Upper lobe of right lung (tissue), 1 donor: ENCODE measurements at places on chromosomes 6 and 20.

DNA sequence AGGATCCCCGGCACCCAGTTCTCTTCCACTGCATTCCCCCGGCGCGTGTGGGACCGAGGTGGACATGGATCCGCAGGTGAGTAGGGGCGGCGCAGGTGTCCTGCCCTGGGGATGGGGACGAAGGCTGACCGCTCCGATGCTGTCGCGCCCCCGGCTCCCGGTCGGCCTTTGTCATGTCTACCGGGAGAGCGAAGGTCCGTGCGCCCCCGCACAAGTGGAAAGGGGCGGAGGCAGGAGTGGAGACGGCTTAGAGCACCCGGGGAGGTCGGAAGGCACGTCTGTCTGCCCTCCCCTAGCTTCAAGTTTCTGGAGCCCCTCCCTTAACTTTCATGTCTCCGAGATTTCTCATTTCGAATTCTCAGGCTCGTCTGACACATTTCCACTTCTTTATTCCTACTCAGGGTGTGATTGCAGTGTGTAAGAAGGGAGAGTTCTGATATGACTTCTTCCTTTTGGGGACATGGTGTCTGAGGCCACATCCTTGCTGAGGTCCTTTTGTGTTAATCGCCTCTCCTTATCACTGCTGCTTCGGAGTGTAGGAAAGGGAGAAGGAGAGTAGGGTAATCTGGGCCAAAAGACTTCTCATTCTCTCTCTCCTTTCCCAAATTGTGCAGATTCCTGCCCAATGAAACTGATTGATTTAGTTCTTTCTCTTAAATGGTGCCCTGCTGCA lies 435 bp downstream of the KIFC1 start:
- DNase-seq = no peak

GRCh38 chr6:159429433-159429832 lies 260.2 kb downstream of the FNDC1 start:
- no peak for DNase-seq

DNA sequence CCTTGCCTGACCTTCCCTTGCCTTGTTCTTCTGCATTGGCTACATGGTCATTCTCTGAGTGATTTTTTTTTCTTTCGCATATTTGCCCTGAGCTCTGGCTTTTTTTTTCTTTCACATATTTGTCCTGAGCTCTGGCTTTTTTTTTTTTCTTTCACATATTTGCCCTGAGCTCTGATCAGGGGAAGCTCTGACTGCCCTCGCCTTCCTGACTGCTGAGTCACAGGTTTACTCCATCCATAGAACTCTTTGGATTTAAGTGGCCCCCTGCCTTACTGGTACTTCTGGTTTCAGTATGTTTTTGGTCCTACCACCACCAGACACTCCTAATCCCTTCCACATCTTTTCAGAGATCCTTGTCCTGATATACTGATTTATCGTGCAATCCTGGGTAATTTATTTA lies 201.1 kb downstream of the OGFRL1 start:
- no peak for DNase-seq

GRCh38 chr6:140041571-140042332 lies 667.3 kb upstream of the CITED2 start:
- no peak for DNase-seq

DNA sequence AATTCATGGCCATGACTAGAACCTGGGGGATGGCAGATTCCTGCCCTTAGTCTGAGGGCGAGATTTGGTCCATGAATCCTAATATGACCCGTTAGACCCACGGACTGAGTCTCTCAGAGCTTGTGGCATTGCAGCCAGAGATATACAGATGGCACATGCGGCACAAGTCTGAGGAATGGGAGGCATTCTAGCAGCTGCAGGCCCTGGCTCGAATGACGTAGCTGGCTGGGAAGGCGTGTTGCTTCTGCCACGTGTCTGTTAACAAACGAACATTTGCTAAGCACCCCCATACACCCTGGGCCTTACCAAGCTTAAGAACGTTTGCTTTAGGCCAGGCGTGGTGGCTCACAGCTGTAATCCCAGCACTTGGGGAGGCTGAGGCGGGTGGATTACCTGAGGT lies 68.0 kb downstream of the CD164 start:
- no peak for DNase-seq

DNA sequence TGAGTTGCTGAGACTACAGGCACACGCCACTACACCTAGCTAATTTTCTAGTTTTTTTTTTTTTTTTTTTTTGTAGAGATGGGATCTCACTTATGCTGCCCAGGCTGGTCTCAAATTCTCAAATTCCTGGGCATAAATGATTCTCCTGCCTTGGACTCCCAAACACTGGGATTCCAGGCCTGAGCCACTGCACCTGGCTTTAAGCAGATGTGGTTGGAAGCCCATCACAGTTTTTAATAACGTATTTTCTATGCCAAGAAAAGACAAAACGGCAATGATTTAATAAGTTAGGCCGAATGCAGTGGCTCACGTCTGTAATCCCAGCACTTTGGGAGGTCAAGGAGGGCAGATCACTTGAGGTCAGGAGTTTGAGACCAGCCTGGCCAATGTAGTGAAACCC lies 456.6 kb downstream of the PRKN start:
- DNase-seq = no peak

DNA sequence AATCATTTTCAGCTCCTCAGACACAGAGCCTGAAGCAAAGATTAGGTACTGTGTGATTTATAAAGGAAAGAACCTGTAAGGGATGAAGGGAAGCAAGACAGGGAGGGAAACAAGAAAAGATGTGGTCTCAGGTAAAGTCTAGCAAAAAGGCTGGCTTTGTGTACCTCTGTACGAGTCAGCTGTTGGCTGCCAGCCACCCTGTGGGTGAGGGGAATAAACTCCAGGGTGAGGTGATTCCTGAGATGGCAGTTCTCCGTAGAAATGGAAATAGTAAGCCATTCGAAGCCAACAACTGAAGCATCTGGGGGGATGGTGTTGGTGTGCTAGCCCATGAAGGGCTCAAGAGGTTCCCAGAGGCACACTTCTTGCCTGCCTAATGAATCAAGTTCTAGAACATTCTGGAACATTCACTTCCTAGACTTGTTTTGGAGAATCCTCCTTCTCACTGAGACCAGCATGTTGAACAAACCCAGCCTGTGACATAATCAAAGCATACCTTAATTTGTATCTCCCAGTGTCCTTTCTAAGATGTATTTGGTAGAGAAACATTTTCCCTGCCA lies 10.6 kb upstream of the TTPAL start:
- DNase-seq = no peak

DNA sequence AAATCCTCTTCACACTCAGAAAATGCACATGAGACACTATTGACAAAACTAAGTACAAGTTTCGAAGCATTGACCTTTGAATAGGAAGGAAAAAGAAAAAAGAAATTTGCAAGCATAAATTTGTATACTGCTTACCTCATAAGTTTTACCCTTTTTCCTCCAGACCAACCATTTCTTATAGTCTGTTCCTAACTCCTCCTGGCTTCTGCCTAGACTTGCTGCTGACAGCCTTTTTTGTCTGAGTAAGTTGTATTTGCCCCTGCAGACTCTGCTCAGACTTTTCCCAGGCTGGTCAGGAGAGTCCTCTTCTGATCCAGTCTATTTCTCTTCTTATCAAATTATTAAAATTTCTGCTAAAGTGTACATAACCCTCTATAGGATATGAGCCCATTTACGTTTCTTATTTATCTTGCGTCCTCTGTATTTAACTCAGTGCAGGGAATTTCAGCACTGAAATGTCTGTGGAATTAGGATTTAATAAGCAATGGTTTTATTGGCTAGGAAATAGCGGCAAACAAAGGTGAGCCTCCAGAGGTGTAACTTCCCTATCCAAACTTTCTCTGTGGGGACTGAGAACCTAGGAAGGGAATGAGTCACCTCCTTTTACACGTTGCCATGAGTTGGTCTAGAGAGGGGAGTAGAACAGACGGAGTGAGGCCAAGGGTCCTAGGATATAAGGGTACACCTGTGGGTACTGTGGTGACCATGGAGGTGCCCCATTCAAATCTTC lies 207.1 kb upstream of the MARCKS start:
- DNase-seq = no peak

- no peak for DNase-seq
Measured at GRCh38 chr6:143288923-143289322, 161.6 kb downstream of the ADAT2 start.

- no peak for DNase-seq
Measured at GRCh38 chr6:93418033-93418407, 1.3 kb downstream of the EPHA7 start.

GRCh38 chr20:11676630-11677287 lies 240.9 kb upstream of the BTBD3 start:
- no peak for DNase-seq

GRCh38 chr20:29878281-29878741 lies 1379.2 kb upstream of the DEFB115 start:
- peak; percentile 73 for DNase-seq

GRCh38 chr20:38196076-38196475 lies 31.0 kb upstream of the TGM2 start:
- no peak for DNase-seq

GRCh38 chr6:165586706-165587105 lies 76.3 kb downstream of the PDE10A start:
- no peak for DNase-seq

GRCh38 chr6:112004201-112005012 lies 49.5 kb upstream of the CCN6 start:
- DNase-seq = no peak

GRCh38 chr6:6674872-6675271 lies 86.4 kb downstream of the LY86 start:
- no peak for DNase-seq

- no peak for DNase-seq
Measured at GRCh38 chr6:113122060-113122459, 735.1 kb upstream of the MARCKS start.

DNA sequence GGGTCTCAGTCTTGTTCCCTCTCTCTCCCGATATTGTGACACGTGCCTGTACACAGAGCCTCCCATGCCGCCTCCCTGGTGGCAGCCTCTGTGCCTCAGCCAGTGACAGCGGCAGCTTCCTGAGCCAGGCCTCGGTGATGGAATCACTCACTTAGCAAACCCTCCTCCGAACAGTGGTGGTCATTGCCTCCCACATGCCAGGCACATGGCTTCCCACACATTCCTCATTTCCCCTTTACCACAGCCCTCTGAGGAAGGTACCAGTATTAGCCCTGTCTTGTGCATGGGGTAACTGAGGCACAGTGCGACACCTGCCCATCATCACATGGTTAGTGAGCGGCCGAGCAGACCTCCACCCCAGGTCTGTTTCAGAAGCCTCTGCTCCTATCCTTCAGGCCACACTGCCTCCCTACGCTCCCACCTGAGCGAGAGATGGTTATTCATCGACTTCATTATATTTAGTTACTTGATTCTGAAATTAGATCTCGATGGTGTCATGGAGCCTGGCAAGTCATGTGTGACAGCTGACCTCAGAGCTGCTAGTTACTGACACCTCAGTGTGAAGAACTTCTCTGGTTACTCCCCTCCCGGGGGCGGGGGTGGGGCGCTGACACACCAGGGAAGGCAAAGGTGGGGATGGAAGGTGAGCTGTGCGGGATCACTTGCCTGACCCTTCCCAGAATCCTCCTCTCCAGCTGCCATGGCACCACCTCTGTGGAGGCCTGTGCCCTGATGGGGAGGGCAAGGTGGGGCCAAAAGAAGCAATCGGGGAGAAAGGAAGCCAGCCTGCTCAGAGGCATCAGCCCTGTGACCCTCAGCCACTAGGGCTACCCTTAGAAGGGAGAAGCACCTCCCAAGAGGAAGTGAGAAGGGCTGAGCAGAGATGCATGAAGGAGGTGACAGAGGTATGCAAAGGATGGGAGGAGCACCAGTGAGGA lies 17.9 kb downstream of the MDGA1 start:
- no peak for DNase-seq

DNA sequence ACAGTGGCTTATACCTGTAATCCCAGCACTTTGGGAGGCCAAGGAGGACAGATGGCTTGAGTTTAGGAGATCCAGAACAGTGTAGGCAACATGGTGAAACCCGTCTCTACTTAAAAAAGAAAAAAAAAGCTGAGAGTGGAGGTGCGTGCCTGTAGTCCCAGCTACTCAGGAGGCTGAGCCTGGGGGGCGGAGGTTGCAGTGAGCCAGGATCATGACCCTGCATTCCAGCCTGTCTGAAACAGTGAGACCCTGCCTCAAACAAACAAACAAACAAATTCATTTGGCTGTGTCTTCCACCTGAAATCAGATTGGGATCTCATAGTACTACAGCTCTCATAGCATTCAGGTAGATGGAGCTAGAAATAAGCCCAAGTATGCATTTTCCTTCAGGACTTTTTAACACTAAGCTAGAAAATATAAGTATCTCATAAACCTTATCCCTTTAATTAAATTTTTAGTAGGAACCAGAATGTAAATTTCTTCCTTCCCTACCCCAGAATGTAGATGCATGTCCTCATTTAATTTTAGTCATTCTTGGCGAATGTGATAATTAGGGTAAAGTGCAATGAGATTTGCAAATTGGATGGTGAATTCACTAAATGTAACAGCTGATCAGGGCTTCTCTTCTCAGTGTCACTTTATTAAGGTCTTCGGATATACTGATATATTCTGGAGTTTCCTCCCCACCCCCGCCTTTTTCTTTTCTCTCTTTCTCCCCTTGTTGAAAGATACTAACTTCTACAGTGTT lies 190.4 kb downstream of the CDKAL1 start:
- no peak for DNase-seq

- DNase-seq = no peak
Measured at GRCh38 chr6:158509465-158509864, 50.4 kb upstream of the TMEM181 start.
